HepG2 (cell line): ENCODE measurements at places on chromosomes 5 and 9.

GRCh38 chr5:111930905-111931461, 174.0 kb upstream of the NREP start:
- DNase-seq, result no peak

DNA sequence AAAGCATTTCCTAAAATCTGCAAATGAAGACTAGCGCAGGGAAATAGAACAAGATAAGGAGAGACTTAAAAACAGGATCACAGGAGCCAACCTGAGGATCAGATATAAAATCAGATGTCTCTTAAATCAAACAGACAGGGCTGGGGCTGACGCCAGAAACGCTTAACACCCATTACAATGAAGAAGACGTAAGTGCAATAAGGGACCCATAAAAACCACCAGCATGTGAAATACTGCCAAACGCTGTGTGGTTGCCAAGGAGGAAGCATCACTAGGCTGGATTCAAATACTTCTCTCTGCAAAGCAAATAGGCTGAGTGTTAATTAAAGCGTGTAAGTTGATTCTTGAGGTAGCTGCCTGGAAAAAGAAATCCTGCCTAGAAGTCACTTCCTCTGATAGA, 74.4 kb upstream of the ATP10B start:
- no peak for DNase-seq

- no peak for DNase-seq
Observed at GRCh38 chr9:117164512-117164911, 250.3 kb downstream of the ASTN2 start.

- no peak for DNase-seq
Observed at GRCh38 chr5:32713361-32713769, 2.2 kb downstream of the NPR3 start.

- DNase-seq, result no peak
Observed at GRCh38 chr5:138829341-138829740, 45.8 kb downstream of the LRRTM2 start.

- no peak for DNase-seq
Observed at GRCh38 chr5:126446498-126447224, 23.5 kb downstream of the GRAMD2B start.
